ENCODE measurements at places on chromosomes 7 and 10.

DNA sequence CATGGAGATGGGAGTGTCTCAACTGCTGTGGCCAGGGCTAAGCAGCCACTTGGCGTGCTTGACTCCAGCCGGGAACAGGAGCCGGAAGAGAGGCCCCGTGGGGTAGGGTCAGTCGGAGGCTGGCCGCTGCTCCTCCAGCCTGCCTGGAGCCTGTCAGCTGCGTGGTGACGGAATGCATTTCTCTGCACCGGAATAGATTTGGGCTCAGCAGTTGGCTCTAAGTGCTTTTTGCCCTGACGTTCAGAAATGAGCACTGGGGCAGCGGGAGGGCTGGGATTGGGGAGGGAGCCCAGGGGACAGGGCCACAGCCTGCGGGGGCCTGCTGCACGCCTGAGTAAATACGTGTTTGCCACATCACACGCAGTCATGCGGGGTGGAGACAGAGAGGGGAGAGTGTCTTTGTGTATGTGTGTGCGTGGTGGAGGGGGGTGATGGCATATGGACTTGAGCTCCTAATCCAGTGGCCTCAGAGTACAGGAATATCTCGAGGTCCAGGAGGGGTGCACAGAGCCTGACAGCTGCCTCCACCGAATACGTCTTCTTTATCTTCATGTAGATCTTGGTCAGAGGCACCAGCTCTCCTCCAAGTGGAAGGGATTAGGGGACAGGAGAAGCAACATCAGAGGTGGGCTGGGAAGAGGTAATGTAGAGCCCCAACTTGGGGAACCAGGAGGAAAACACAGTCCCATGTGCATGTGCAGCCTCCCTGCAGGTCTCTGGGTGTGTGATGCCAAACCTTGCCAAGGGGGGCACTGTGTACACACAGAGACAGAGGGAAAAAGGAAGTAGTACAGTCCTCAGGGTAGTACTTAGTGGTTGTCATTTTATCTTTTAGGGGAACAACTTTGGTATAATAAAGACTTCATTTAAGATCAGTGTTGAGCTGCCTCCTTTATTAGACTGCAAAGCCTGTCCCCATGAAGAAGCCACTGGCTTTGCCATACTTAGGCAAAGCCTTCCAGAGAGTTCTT lies 151.4 kb downstream of the CDH23 start:
- peak; percentile 75 for DNase-seq

DNA sequence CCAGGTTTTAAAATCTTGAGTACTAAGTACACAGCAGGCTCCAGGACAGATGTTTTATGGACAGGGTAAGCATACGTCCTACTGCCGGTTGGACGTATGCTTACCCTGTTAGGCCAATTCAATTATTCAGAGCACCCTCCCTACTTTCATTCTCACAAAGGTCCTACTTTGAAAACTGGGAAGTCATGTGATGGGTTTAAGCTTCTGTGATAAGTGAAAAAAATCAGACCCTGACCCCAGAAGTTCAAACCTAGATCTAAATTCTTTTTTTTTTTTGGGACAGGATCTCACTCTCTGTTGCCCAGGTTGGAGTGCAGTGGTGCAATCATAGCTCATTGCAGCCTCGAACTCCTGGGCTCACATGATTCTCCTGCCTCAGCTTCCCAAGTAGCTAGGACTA lies 55.2 kb downstream of the HIPK2 start:
- DNase-seq, result no peak

DNA sequence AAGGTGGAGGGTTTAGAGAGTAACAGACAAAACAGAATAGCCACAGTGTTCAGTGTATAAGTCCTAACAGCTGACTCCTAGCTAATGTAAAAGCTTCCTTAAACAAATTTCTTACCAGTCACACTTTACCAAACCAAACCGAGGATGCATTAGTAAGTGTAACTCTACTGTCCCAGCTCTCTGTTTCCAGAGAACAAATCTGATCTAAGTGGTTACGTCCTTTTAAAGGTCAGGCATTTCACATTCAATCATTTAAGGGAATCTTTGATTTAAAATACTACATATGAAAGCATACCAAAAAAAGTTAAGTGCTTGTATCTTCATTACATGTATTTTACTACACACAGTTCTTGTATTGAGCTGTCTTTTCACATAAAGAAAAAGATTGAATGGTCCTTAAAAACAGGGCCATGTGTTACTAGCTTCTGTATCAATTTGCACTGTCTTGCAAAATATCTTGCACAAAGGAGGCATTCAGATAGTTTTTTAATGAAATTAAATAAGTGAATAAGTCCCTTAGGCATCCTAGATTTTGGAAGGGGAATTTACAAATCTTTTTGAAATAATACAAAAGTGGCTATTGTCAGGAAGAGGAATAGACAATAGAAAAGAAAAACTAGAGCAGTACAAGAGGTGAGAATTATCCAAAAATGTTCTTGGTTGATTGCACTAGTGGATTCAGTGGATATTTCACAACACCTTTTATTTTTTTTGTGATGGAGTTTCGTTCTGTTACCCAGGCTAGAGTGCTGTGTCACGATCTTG lies 58.4 kb upstream of the SPOCK2 start:
- DNase-seq, result no peak

DNA sequence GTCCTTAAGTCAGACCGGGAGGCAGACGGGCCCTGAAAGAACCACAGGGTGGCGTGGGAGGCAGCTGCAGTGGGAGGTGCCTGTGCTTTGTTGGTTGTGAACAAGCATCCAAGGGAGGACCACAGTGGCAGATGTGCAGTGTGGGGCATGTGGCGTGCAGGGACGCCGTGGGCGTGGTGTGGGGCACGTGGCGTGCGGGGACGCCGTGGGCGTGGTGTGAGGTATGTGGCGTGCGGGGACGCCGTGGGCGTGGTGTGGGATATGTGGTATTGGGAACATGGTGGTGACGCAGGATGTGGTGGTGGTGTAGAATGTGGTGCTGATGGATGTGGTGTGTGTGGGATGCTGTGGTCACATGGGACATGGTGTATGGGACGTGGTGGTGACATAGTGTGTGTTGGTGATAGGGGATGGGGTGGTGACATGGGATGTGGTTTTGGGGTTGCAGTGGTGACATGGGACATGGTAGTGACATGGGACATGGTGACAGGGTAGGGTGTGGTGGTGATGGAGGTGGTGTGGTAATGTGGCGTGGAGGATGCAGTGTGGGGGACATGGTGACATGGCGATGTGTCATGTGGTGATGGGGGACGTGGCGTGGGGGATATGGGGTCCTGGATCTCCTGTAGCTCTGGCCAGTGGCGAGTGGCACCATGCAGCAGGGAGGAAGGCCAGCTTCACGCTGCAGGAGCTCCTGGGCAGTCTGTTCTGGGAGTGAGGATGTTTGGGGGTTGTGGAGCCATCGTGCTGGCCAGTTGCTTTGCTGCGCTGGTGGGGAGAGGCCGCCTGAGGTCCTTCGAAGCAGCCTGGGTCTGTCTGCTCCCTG lies 78.8 kb downstream of the INPP5A start:
- DNase-seq, result no peak

- no peak for DNase-seq
Measured at GRCh38 chr7:46352004-46352954, 431.2 kb upstream of the IGFBP3 start.

DNA sequence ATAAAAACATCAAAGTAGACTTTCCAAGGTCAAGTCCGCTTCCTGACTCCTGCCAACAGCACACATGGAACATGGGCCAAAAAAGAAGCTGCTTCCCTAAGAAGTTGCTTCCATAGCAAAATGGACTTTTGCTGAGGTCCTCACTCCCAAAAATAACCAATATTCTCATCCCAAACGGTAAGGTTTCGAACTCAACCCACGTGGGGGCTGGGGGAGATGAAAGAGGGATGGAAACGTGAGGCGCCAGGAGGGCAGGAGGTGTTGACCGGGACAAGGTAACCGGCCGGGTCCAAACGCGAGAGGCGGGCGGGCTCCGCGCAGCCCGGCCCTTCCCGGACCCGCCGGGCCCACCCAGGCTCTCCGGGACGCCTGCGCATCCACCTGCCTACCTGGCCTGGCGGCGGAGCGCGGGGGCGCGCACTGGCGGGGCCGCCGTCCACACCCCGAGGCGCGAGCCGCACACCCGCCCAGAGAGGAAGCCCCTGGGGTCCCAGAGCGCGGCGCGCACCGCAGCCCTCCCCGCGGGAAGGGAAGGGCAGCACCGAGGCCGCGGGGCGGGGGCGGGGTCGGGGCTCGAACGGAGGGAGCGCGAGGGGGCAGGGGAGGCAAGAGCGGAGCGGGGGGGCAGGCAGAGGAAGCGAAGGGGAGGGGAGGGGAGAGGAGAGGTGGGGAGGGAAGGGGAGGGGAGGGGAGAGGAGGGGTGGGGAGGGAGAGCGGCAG lies 742 bp downstream of the LMBR1 start:
- peak; percentile 32 for DNase-seq

GRCh38 chr10:118843647-118844265 lies 89.0 kb upstream of the CACUL1 start:
- no peak for DNase-seq

DNA sequence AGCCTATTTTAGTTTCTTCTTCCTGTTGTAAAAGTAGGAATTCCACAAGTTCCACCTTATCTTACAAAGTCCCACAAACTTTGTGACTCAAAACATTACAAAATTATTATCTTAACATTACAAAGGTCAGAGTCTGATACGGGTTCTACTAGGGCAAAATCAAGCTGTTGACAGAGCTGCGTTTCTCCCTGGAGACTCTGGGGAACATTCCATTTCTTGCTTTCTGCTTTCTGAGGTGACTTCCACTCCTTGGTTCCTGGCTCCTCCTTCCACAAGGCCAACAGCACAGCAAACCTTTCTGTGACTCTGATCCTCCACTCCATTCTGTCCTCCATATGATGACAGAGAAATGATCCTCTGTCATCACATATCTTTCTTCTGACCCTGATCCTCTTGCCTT lies 10.6 kb downstream of the OR2F1 start:
- DNase-seq, result no peak

- no peak for DNase-seq
Measured at GRCh38 chr10:78794736-78795455, 273.9 kb upstream of the ZMIZ1 start.

DNA sequence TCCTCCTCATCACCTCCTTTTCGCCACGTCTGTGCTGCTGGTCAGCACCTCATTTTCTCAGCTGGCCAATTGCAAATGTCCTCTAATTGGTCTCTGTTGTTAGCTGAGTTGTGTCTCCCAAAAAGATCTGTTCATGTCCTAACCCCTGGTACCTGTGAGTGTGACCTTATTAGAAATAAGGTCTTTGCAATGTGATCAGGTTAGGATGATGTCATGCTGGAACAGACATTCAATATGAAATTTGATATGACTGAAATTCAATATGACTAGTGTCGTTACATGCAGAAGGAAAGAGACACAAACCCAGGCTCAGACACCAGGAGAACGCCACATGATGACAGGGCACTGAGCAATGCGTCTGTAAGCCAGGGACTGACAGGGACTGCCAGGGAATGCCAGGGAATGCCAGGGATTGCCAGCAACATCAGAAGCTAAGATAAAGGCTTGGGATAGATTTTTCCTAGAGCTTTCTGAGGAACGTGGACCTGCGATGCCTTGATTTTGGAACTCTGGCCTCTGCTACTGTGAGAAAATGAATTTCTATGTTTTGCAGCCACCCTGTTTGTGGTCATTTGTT lies 77.5 kb upstream of the CXCL12 start:
- DNase-seq, result no peak

GRCh38 chr10:101155896-101156295 lies 24.8 kb downstream of the TLX1 start:
- no peak for DNase-seq

DNA sequence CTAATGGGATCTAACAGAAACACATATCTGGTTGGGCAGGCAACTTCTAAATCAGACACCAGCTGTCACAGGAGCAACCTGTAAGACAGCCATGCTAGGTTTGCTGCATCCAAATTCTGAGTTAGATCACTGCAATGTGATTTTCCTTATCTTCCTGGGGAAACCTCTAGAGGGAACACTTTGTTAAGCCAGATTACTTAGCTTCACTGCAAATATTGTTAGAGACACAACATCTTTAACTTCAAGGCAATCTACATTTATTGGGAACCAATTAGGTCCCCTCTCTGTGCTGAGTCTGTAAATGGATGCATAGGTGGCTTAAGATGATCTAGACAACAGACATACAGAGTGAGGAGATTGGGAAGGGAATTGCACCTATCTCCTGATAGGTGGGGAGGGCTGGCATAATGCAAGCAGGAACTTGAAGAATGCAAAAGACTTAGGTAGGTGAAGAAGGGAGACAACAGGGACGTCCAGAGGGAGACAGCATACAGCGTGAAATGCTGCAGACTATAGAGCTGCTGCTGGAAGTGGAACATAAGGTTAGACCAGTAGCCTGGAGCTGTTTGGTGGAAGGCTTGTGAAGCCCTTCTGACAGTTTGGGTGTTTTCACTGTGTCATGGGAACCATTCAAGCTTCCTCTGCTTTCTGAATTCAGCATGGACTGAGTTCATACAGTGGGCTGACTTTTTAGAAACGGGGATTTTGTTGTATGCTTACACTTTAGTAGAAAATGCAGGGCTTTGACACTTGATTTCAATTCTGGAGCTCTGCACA lies 109.8 kb upstream of the ELMO1 start:
- no peak for DNase-seq

DNA sequence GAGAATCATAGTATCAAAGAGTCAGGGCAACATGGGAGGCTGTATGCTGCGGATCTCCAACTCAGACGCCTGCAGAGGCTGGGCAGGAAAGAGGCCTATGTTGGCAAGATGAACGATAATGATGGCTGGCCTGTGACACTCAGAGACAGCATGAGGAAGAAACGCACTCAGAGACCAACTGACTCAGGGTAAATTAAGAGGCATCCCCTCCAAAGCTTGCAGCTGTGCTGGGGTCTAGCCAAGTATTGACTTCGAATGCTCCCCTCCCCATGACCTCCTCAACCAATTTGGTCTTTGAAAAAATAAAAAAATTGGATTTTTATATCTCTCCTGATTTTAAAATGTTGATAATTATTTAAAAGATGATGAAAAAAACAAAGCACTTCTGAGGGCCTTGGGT lies 718.9 kb downstream of the GRID1 start:
- no peak for DNase-seq

GRCh38 chr7:13822678-13823077 lies 166.8 kb downstream of the ETV1 start:
- DNase-seq, result no peak

- no peak for DNase-seq
Measured at GRCh38 chr7:94492601-94493000, 17.0 kb upstream of the CASD1 start.

DNA sequence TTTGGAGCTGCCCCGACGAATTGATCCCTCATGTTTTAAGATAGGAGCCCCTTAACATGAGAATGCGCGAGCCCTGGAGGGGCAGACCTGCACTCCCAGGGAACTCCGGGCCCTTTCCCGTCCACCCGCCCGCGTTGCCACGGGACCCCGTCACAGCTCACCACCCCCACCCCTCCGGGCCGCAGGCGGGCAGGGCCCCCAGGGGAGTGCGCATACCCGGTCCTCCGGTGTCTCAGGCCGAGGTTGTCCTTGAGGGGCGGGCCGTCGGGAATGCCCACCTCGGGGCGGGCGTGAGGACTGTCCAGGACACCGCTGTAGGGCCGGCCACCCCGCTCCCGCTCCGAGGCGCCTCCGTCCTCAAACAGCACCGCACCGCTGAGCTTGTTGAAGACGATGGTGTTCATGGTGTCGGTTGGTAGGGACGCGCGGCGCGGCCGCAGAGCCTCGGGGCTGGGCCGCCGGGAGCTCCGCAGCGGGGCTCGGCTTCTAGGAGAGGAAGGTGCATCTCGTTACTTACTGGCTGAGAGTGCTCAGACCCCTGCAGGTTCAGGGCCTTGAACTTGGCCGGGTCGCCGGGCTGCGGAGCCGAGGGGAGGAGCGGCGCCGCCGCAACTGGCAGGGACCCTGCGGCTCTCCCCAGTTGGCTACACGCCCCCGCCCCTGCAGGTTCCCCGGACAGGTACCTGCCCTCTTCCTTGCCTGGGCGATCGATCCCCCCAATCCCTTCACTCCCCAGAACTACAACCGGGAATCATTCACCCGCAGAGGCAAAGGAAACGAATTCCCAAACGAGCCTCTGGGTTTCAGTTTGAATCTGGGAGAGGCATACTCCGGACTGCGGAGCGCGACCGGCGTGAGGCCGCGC lies 2.4 kb downstream of the MKX start:
- DNase-seq, result peak; percentile 59
